ENCODE measurements at places on chromosomes 1 and 21.

DNA sequence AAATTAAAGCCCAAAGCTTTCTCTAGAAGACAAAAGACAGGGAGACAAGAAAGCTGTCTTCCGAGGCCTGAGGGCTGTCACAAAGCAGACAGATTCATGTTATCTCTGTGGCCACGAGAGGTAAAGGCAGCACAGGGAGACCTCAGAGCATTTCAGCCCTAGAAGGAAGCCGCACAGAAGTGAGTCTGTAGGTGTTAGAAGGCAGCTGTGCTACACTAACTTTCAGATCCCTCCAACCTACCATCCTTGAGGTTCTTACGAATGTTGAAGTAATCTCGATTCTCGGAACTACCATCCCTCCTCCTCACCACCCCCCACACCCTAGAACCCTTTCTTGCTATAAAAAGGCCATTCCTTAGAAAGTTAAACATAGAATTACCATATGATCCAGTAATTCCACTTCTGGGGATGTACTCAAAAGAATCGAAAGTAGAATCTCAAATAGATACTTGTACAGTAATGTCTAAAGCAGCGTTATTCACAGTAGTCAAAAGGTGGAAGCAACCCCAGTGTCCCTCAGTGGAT, 21.5 kb upstream of the LYST start:
- DNase-seq, result no peak

DNA sequence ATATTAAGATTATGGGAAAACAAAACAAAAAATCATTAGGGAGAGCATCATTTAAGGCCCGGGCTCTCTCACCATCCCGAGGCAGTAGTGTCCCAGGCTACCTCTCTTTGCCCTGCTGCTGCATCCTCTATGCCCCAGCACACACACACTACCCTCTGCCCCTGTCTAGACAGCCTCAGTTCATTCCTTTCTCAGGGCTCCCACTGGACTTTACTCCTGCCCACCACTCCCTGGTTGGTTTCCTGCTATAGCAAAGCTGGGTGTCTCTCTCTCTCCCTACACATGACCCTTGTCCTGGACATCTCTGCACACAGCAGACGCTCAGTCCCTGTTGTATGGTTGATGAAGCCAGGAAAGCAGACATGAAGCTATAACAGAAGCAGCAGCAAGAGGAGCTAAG, 30.7 kb downstream of the GNG12 start:
- DNase-seq, result no peak

GRCh38 chr1:116699605-116700004, 32.1 kb upstream of the IGSF3 start:
- no peak for DNase-seq

DNA sequence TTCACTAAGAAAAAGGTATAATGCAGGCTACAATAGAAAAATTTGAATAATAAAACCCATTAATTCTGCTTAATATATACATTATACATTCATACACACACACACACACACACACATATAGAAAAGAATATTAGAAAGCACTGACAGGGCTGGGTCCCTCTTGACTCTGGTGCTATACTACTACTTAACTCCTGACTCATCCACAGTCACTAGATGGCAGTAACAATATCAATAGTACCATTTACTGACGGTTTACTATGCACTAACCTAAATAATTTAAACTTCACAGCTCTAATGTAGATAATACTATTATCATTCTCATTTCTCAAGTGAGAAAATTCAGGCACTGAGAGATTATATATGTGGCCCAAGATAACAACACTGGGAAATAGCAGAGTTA, 87.5 kb downstream of the COP1 start:
- DNase-seq, result no peak
